Right forelimb (tissue), 1 donor: ENCODE measurements at places on chromosomes 1 and 21.

DNA sequence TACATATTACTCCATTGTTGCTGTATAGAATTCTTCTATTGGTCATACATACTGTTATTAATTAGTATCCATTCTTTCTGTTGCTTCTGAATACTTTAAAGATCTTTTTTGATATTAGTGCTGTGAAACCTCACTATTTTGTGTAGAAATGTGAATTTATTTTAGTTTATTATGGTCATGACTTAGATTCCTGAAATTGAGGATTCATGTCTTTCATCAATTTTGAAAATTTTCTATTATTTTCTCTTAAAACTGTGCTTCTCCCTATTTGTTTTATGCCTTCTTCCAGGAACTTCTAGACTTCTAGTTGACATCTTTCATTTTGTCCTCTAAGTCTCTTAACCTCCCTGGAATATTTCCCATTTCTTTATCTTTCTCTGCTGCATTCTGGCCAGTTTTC is 113.1 kb downstream of the NTPCR start:
- no peak for DNase-seq

DNA sequence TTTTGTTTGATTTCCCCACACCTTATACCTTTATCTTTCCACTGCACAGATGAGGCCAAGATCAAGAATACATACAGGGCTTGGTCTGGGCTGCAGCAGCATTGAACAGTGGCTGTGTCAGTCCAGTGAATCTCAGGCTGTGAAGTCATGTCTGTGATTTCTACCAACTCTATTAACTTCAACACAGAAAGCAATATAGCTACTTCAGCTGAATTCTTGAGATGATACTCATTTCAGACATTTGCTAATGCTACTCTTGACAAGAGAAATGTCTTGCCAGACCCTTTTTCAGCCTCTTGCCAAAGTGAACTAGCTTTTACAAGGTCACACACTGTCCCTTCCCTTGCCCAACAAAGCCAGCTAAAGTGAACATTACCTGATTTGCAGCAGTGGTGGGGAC is 25.1 kb upstream of the HSD3B1 start:
- no peak for DNase-seq

- DNase-seq, result no peak
Observed at GRCh38 chr1:235023711-235024439, 104.8 kb downstream of the TOMM20 start.

DNA sequence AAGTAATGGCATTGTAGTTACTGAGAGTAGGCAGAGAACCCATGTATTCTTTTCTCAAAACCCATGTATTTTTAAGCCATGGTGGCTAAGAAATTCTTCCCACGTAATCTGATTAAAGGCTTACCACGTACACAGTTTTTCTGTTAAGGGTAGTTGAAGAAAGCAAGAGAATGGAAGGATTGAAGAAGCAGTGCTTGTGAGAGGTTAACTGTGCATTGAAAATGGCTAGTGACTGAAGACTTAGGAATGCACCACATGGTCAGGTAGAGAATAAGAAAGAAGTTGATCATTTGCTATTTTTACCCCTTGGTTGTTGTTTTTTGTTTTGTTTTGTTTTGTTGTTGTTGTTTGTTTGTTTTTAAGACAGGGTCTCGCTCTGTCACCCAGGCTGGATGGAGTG is 178.9 kb upstream of the SNX7 start:
- DNase-seq, result no peak

- no peak for DNase-seq
Observed at GRCh38 chr1:154707901-154708463, 100.0 kb upstream of the ADAR start.

DNA sequence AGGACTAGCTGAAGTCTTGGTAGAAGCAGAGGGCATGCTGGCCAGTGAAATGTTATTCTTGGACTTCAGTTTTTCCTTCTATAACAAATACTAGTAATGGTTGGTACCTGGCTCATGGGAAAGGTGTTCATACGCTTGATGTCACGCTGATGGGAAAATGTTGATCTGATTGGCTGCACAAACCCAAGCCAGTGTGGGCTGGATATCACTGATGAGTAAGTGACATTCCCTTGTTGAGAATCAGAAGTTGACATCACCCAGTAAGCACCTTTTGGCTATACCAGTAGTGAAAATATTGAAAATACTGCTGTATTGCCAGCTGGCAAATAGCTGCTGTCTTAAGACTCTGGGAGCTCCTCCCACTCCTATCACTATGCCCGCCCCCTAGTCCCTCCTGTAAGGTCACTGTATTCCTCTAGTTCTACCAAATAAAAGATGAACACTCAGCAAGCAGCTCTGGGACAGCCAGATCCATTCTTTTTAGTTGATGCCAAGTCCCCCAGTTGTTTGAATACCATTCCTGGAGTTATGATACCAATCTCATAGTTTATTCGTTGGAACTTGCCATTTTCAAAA is 168.2 kb downstream of the GRIK1 start:
- DNase-seq, result no peak

- no peak for DNase-seq
Observed at GRCh38 chr1:81833722-81834121, 33.0 kb downstream of the ADGRL2 start.

DNA sequence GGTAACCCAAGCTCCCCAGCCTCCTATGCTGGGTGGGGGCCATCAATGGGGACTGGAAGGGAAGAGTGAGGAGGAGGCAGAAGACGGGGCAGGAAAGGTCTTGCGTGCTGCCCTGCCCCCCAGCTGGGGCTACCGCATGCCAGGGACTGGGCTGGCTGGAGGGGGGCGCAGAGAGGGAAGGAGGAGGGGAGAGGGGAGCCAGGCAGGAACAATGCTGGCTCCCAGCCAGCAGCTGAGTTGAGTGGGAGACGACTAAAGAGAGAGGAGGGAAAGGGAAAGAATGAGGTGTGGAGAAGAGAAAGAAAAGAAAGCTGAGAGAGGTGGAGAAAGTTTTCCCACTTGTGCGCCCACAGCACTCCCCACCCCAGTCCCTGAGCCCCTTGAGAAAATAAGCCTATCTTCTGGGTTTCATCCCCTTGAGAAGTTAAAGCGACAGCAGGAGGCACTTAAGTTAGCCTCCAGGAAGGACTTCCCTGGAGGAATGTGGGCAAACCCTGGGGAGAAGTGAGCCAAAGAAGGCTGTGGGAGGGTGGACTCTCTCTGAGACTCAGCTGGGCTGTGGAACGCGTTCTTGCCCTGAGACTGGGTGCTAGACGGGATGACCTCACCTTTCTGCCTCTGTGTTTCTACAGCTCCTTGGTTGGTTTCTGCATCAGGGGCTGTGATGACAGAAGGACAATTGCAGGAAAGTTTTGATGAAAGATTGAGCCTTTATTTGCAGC is 12.9 kb upstream of the NES start:
- DNase-seq, result no peak

DNA sequence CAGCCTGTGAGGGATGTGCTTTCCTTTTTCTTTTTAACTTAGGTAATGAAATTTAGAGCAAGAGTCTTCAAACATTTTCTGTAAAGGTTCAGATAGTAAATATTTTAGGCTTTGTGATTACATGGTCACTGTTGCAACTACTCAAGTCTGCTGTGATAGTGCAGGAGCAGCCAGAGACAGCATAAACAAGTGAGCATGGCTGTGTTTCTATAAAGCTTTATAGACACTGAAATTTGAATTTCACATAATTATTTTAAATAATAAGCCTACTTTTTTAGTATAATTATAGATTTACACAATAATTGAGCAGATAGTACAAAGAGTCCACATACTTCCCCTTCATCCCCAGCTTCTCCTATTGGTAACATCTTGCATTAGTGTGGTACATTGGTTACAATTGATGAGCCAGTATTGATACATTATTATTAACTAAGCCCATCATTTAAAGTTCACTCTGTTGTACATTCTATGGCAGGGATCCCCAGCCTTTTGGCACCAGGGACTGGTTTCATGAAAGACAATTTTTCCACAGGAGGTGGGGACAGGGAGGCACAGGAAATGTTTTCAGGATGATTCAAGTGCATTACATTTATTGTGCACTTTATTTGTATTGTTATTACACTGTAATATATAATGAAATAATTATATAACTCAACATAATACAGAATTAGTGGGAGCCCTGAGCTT is 3.0 kb downstream of the ATF6 start:
- no peak for DNase-seq

DNA sequence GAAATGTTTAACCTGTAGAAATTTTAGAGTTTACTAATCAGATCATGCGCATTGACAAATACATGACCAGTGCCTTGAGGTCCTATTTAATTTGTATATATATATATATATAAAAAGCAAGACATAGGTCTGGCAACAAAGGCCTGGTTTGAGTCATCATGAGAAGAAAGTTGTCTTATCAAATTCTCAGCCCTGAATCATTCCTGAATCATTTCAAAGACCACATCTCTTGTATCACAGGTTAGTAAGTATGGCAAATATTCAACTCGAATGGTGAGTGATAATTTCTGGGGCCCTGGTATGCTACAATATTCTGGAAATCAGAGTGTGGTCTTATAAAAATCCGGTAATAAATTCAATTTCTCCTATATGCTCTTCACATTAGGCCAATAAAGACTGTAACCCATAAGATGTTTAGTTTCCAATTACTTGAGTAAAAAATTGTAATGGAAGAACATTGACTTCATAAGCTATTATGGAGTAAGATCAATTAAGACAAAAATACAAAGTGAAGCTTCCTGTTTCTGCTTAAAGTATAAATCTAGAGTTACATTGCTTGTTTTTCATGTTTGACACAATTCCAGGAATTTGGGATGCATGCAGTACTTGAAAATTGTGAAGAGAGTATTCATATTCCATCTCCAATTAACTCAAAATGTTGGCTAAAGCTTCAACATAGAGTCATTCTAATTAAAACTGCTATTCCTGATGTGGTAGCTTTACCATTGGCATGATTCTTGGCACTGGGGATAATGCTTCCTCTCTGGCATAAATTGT is 309.4 kb downstream of the BRINP3 start:
- no peak for DNase-seq

DNA sequence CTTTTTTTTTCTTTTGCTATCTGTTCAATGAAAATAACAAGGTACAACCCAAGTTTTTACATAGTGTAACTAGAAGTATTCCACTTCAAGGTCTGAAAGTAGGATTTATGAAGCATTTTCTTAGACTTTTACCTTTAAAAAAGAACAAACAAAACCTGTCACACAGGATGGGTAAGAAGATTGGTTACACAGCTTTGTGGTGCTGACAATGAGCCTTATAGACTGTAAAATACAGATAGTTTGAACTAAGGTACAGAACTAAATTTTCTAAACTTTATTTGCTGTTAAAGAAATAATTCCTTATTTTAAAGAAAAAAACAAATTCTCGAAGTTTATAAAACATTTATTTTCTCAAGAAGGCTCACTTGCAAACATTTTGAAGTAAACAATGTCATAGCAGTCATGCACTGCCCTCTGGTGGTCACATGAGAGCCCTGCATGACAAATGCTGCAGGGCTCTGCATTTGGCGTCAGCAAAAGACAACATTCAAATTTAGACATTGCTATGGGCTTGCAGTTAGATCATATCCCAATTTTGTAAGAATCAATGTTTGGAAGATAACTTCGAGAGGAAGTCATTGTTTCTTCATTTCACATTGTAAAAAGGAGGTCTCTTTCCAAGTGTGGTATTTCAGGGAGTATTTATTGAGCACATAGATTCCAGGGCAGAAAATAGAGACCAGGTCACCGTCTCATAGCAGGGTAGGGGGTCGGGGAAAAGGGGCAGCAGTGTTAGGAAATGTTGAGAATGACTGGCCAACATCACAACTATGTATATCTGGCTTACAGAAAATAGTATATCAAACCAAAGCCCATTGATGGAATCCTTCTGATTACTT is 115.3 kb upstream of the FMN2 start:
- no peak for DNase-seq
